ENCODE measurements at places on chromosomes 2 and 18. TPM values are rescaled to one million over a fixed set of nuclear protein-coding genes. Genes with fewer than 3 reads are reported as not detected.

The NEB gene
- 0.18 TPM for total RNA-seq

The CIDEA gene
- not detected for total RNA-seq

The SPR gene
- total RNA-seq, result 81.9 TPM

The GPBAR1 gene
- 3.0 TPM for total RNA-seq

The TMEM163 gene
- 0.25 TPM for total RNA-seq

The COL5A2 gene
- total RNA-seq, result 21.5 TPM

The AOX1 gene
- 5.7 TPM for total RNA-seq

The DLX2 gene
- total RNA-seq, result 0.11 TPM

The FAM237A gene
- not detected for total RNA-seq

The CD226 gene
- 1.0 TPM for total RNA-seq

The ANKAR gene
- total RNA-seq, result 10.6 TPM

The NCKAP1 gene
- 119 TPM for total RNA-seq

The CPLX4 gene
- not detected for total RNA-seq

The GRB14 gene
- 1.6 TPM for total RNA-seq

The MC5R gene
- not detected for total RNA-seq

The COL4A3 gene
- 0.61 TPM for total RNA-seq

The BMP10 gene
- not detected for total RNA-seq

The SCN3A gene
- total RNA-seq, result 0.43 TPM

The TRIM43B gene
- not detected for total RNA-seq

The MYO5B gene
- total RNA-seq, result 128 TPM

The RPS27A gene
- total RNA-seq, result 656 TPM

The TMX3 gene
- 26.4 TPM for total RNA-seq

The TWIST2 gene
- total RNA-seq, result 4.2 TPM

The EFR3B gene
- 2.5 TPM for total RNA-seq

The HOXD12 gene
- total RNA-seq, result not detected

The RUFY4 gene
- total RNA-seq, result 0.28 TPM

The AGAP1 gene
- 61.3 TPM for total RNA-seq

The EMX1 gene
- total RNA-seq, result 2.2 TPM

The IGFBP2 gene
- 143 TPM for total RNA-seq

The NOSTRIN gene
- total RNA-seq, result 55.6 TPM

The FOSL2 gene
- total RNA-seq, result 197 TPM

The KDSR gene
- 32.6 TPM for total RNA-seq

The CCDC121 gene
- 2.5 TPM for total RNA-seq

The BOLL gene
- not detected for total RNA-seq

The SLC9A2 gene
- 81.1 TPM for total RNA-seq

The FHOD3 gene
- total RNA-seq, result 1.3 TPM

The FIGLA gene
- total RNA-seq, result not detected

The ST8SIA5 gene
- total RNA-seq, result 0.59 TPM

The MERTK gene
- total RNA-seq, result 9.0 TPM

The CHRND gene
- not detected for total RNA-seq

The MAPK4 gene
- 1.6 TPM for total RNA-seq

The RNU2-63P gene
- total RNA-seq, result 5.0 TPM

The SCN2A gene
- total RNA-seq, result not detected

The FBXO48 gene
- 2.1 TPM for total RNA-seq

The ASTL gene
- 0.31 TPM for total RNA-seq

The FOXI3 gene
- not detected for total RNA-seq

The PROM2 gene
- total RNA-seq, result 32.9 TPM

The SERPINB2 gene
- total RNA-seq, result not detected

The GATA6 gene
- total RNA-seq, result 57.8 TPM

The ABCA12 gene
- total RNA-seq, result 0.06 TPM

The CNTNAP5 gene
- total RNA-seq, result not detected

The LTBP1 gene
- total RNA-seq, result 21.2 TPM

The NEU2 gene
- total RNA-seq, result not detected

The C2orf76 gene
- total RNA-seq, result 6.8 TPM

The LIPG gene
- 39.0 TPM for total RNA-seq

The CTNNA2 gene
- 0.37 TPM for total RNA-seq

The SH3BP4 gene
- 26.0 TPM for total RNA-seq

The CLEC4F gene
- total RNA-seq, result 0.11 TPM

The LINC00305 gene
- not detected for total RNA-seq

The LHCGR gene
- total RNA-seq, result not detected

All from left colon (tissue), 2 donors.